ENCODE measurements at places on chromosomes 5 and 9. TPM values are rescaled to one million over a fixed set of nuclear protein-coding genes. Genes with fewer than 3 reads are reported as not detected.

Gene PCDHGA12
- 0.12 TPM for total RNA-seq

Gene URM1
- 70.7 TPM for total RNA-seq

Gene MRPL36
- 60.2 TPM for total RNA-seq

Gene OR1Q1
- not detected for total RNA-seq

Gene EXD3
- total RNA-seq, result 8.7 TPM

Gene CCDC127
- 6.0 TPM for total RNA-seq

Gene IFNB1
- total RNA-seq, result not detected

Gene LHX3
- total RNA-seq, result not detected

Gene LHFPL2
- total RNA-seq, result 0.46 TPM

Gene NEUROG1
- total RNA-seq, result not detected

All from T-helper 1 cell treated with Interleukin-12 subunit alpha and Interleukin-12 subunit beta and Interleukin-4 antibody, amounts not matched to agents 30 ng/mL and 1 ng/mL, for 36 hours (primary cell).